Iris pigment epithelial cell (primary cell): ENCODE measurements at places on chromosomes 4 and X.

DNA sequence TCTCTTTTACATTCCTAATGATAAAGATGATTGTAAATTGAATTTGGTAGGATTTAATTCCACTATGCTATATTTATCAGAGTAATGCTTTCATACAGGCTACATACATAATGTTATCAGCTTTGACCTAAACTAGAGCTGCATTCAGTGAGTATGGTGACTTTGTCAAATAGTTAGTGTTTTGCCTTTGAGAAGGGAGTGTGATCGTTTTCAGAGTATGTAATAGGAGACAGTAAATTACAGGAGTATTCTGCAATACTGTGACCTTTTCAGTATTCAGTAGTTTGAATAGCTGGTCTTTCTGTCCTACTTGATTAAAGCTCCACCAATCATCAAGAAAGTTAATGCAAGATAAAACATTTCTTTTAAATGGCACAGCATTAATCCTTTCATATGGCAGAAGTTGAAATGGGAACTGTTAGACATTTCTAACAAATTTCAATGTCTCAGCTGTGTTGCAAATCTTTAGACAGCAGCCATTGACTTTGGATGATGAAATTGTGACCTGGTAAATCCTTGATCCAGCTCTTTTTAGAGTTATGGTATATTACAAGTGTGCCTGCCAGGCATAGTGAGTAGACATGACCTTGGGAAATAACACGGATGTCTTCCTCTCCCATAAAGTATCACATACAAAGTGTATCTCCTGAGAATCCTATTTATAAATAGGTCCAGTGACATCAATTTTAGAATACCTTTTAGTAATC, 455.3 kb downstream of the KCTD8 start:
- no peak for DNase-seq

DNA sequence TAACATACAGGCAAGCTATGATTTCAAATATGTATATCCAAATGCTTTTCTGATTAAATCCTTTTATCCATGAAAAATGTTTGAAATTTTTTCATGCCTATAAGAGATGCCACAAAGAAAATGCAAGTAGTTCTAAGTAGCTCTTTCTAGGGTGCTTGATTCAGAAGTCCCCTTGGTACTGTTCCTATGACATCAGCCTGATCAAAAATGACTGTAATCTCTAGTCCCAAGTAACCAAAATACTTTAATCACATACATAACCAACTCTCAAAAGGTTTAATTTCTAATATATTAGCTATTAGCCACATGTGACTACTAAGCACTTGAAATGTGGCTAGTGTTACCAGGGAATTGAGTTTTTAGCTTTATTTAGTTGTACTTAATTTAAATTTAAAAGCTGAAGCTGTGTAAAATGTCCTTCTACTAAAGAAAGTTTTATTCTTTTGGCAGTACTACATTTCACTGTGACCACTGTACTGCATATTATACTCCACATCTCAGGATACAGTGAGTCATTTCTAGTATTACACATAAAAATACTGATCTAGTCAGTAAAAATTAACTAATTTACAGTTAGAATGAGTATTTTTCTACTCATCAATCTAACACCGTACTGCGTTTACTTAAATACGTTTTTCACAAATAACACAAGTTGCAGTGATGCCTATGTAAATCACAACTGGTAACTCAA, 33.9 kb downstream of the FBXW7 start:
- peak; percentile 41 for DNase-seq

- peak; percentile 61 for DNase-seq
Measured at GRCh38 chr4:20109391-20109790, 142.3 kb upstream of the SLIT2 start.

DNA sequence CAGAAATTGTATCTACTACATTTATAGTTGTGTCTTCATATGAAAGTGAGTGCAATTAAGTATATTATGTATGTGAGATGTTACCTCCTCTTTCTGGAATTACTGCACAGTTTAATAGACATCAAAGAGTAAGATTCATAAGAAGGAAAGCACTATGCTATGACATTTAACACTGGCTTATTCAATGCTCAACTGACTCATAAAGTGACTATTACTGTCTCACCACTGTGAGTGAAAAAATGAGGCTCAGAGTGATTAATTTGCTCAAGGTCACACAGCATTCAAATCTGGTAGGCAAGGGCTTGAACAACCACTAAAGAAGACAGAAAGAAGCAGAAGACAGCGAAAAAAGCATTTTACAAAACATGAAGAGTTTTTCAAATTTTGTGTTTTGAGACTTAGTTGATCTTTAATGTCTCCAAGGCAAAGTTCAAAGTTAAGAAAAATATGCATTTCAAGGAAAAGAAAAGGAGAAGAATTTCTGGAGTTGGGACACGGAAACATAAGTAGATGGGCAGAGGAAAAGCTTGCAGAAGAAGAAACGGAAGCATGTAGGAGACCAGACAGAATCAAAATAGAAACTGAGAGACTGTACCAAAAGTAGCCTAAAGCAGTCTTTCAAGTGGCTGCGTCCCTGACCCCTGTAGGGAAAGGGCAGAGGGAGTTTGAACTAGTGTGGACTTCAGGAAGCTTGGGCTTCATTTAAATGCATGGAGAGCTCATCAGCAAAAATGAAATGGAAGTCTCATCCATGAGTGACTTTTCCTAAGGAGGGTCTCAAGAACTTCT, 66.3 kb downstream of the KCNIP4 start:
- DNase-seq, result peak; percentile 58

DNA sequence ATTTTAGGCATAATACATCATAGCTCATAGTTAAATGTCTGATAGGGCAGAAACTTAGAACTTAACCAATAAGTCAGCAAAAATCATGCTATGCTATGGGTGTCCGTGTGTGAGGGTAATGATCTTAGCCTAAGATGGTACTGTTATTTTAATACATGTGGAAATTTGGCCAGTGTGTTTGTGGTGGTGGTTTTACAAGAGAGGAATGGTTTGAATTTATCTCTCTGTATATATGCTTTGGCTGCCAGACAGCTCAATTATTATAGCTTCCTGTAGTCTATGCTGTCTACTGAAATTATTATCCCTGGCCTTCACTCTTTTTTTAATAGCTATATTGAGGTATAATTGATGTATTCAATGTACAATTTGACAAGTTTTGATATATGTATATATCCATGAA, 21.3 kb downstream of the ZNF330 start:
- DNase-seq, result no peak

DNA sequence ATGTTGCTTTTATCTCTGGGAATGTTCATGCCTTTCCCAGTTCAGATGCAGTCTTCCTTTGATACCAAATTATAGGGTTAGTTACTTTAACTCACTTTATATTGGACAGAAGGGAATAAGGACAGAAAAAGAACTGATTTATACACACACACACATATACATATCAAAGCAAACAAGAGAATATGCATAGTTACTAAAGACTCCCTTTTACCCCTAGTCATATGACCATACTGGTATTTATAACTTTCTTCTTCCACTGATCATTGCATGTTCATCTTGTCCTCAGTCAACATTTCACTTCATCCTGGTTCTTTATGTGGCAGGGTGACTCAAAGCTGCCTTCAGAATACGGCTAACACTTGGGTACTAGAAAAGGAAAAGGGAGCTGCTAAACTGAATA, 120.4 kb downstream of the PARM1 start:
- DNase-seq, result no peak

GRCh38 chrX:123740536-123740935, 7.7 kb upstream of the THOC2 start:
- DNase-seq, result no peak

- no peak for DNase-seq
Measured at GRCh38 chr4:82691431-82691830, 107.2 kb downstream of the SCD5 start.

- DNase-seq, result peak; percentile 9
Measured at GRCh38 chr4:20044966-20045365, 206.7 kb upstream of the SLIT2 start.

DNA sequence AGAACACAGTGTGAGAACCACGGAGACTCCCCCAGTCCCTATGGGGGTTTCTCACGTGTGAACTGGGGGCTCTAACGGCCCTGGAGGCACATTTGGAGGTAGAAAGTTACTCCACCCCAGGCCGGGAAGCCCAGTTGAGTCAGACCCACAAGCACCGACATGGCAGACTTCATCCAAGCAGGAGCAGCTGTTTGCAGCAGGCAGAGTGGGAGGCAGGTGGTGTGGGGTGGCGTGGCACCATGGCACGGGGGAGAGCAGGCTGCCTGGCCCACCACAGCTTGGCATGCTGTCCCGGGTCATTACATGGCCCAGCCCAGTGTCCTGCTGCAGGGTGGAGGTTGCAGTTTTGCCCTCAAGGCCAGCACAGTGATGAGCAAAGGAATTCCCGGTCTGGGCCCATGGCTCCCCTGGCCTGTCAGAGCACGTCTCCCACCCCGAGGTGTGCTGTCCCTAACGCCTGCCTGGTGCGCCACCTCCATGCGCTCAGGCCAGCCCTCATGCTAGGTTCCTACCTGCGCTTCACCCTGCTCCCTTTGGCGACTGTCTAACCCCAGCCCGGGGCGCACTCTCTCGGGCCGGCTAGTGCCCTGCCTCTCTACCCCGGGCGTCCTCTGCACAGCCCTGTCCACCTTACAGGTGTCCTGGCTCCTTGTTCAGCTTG, 90.6 kb upstream of the AFAP1 start:
- DNase-seq, result no peak

DNA sequence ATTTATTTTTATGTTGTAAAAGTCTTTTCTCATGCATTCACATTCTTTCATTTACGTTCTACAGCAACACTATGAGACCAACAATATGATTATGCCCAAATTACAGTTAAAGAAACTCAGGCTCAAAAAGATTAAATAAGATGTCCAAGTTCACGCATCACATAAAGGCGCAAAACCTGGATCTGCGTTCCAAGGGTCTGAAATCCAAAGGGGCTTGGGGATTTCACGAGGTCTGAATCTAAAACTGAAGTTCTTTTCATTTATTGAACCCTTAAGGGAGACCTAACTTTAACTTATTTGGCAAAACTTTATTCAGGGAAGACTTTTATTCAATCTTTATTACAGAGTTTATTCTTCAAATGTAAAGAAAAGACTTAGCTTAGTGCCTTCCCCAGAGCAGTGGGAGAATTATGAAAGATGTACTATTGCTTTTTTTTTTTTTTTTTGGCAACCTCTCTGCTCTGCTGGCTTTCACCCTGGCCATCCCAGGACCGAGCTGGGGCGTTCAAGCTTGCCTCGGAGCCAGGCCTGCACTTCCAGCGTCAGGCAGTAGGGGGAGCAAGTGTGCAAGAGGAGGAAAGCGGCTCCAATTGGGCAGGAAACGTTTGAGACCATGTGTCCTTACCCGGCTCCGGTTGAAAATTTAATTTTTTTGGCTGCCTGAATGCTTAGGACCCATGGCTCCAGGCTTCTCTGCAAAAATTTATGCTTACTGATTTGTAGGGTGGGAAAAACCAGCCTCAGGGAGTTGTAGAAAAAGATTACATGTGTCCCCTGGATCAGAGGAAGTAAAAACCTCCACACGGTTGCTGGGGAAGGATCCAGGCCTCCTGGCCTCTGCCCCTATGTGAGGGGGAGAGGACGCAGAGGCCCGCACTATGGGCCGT, 344.3 kb upstream of the KLF3 start:
- peak; percentile 90 for DNase-seq

DNA sequence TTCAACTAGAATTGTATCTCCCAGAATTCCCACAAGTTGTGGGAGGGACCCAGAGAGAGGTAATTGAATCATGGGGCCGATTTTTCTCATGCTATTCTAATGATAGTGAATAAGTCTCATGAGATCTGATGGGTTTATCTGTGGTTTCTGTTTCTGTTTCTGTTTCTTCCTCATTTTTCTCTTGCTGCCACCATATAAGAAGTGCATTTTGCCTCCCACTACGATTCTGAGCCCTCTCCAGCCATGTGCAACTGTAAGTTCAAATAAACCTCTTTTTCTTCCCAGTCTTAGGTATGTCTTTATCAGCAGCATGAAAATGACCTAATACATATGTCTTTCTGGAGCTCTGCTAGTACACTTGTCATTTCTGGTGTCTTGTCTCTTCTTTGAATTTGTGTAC, 22.1 kb upstream of the OR13H1 start:
- no peak for DNase-seq

DNA sequence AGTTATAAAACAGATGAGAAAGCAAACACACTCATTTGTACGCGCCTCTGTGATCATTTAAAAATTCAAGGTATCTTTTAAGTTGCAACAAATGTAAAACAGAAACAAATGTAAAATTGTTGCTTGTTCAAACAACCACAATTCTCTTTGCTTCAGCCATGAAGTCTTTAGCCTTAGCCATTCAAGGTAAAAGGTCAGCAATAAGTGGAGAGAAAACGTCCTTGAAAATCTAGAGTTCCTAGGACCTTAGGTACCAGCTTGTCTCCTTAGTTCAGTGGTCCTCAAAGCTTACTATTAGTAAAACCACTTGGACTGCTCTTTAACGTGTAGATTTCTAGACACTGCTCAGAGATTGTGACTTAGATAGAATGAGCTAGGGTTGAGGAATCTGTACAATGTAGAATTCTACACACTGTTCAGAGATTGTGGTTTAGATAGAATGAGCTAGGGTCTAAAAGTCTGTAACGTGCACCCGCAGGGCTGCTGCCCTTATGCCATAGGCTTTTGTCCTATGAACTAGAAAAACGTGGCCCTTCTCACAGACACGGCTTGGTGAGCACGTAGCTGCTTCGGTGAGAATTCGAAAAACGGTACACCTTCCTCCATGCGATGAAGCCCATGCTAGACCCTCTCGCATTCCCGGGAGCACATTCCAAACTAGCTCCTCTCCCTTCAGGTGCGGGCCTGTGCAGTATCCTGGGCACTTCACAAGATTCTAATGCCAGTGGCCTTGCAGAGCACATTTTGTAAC, 1.7 kb downstream of the PLAC8 start:
- DNase-seq, result peak; percentile 82

- peak; percentile 15 for DNase-seq
Measured at GRCh38 chr4:80685214-80685613, 345.3 kb upstream of the BMP3 start.

DNA sequence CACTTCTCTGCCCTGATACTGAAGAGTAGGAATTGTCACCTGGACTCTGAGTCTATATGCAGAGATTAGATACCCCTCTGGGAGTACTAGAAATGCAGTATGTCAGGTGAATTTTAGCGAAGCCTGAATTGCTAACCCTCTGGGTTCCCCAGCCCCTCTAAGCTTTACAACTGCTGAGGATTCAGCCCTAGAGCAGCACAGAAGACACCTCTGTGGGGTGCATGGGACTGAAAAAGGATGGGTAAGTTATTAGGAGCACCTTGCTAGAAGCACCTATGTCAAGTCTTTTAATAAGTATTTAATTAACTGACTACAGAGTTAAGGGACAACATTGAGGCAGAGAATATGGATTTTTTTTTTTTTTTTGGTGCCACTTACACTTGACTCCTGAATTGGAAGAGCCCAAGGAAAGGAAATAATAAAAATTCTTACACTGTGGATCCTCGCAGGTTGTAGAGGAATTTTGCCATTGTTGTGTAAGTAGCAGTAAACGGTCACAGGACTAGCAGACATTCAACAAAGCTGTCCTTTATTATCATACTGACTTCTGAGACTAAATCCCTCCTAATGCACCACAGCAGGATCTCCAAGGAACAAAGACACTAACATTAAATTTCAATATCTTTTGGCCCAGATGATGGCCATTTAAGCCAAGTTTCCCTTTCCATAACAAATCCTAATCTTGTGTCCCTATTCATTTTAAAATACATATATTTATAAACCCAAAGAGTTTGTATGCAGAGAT, 253.2 kb downstream of the ANKRD50 start:
- DNase-seq, result no peak
